ENCODE measurements at places on chromosomes 3 and 15. TPM values are rescaled to one million over a fixed set of nuclear protein-coding genes. Genes with fewer than 3 reads are reported as not detected.

ACAN gene
- 0.21 TPM for total RNA-seq

CGNL1 gene
- total RNA-seq: 2.0 TPM

SPTBN5 gene
- 0.25 TPM for total RNA-seq

ITPKA gene
- 1.4 TPM for total RNA-seq

ACVR2B gene
- total RNA-seq: 2.6 TPM

PAQR5 gene
- 123 TPM for total RNA-seq

TCAIM gene
- total RNA-seq: 8.2 TPM

ANKUB1 gene
- not detected for total RNA-seq

B3GNT5 gene
- total RNA-seq: 21.0 TPM

DRD3 gene
- not detected for total RNA-seq

MRAS gene
- total RNA-seq: 11.0 TPM

TERC gene
- 0.93 TPM for total RNA-seq

CCDC39 gene
- total RNA-seq: not detected

CACNA1D gene
- 0.98 TPM for total RNA-seq

ACTR8 gene
- 17.1 TPM for total RNA-seq

BSN gene
- total RNA-seq: 0.17 TPM

POPDC2 gene
- 0.16 TPM for total RNA-seq

ISLR gene
- 0.41 TPM for total RNA-seq

PCLAF gene
- 163 TPM for total RNA-seq

CDC25A gene
- 10.6 TPM for total RNA-seq

TM2D3 gene
- 33.6 TPM for total RNA-seq

GRM2 gene
- 0.11 TPM for total RNA-seq

TF gene
- 1.1 TPM for total RNA-seq

PRSS50 gene
- total RNA-seq: not detected

TLR9 gene
- not detected for total RNA-seq

AGBL1 gene
- not detected for total RNA-seq

PRR23C gene
- total RNA-seq: not detected

SAXO2 gene
- total RNA-seq: 2.4 TPM

MUC20 gene
- 0.59 TPM for total RNA-seq

FEZF2 gene
- total RNA-seq: not detected

ANKRD63 gene
- 0.20 TPM for total RNA-seq

PPARG gene
- total RNA-seq: 40.6 TPM

MKRN3 gene
- total RNA-seq: 2.8 TPM

C2CD4A gene
- 0.02 TPM for total RNA-seq

PBRM1 gene
- 18.6 TPM for total RNA-seq

DUOX2 gene
- total RNA-seq: 0.04 TPM

ZBBX gene
- total RNA-seq: not detected
